Hippocampal formation (tissue), 2 donors: ENCODE measurements at places on chromosomes 2 and 18.

GRCh38 chr2:26979741-26980140 lies 9.3 kb downstream of the MAPRE3 start:
- no peak for DNase-seq

GRCh38 chr2:230778350-230779063 lies 65.9 kb downstream of the CAB39 start:
- no peak for DNase-seq

DNA sequence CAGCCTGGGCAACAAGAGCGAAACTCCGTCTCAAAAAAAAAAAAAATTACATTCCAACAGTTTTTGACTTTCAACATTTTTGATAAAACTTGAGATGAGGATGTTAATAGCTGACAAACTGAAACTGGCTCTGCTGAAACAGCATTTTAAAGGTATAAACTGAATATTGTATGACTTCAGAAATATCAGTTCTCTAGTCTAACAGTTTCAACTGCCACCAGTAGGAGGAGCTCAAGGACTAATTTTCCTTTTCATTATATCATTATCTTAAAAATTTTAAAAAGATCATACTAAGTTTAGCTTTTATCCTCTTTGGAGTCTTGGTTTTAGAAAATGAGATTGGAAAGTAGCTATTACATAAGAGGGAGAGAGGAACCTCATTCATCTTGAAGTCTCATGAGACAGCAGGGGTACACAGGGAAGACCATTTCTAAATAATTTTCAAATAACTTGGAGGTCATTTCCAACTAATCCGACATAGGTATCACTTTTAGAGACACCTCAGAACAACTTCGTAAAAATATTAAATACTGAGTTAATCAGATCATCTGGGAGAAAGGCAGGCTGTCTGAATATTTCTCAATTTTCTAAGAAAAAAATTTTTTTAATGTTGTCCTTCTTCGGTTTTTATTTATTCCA lies 37.6 kb upstream of the MCM6 start:
- DNase-seq: peak; percentile 30

DNA sequence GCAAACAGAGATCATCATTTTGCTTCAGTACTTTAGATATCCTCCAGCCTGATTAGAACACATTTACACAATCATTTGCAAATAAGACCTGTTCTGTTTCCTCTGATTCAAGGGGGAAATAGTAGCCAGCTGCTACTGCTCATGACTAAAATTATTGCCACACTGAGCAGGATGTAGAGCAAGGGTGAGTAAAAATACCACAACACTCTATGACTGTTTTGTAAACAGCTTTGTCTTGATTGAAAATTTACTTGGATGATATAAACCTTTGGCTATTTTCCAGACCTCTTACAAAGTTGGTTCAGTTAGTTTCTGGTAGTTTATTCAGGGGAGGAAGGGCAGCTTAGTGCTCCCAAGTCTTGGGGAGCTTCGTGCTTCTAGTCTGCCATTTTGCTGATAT lies 286.4 kb upstream of the CNTNAP5 start:
- no peak for DNase-seq

DNA sequence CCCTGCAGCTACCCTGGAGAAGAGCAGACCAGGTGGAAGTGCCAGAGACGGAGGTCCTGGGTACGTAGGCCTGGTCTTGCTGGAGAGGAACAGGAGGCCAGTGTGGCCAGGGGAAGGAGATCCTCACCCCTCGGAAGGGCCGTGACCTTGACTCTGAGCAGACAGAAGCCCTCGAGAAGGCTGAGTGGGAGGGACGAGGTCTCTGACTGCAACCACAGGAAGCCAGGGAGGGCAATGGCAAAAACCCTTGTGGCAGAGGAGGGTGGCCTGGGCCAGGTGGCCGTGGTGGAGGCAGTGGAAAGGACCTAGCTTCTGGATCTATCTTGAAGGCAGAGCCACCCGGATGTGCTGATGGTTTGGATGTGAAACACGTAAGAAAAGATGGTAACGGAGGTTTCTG lies 28.1 kb downstream of the THAP4 start:
- DNase-seq: no peak
